Activated B cell treated with CpG ODN at 0.5 μM for 24 hours (primary cell): ENCODE measurements at places on chromosomes 13 and 19.

DNA sequence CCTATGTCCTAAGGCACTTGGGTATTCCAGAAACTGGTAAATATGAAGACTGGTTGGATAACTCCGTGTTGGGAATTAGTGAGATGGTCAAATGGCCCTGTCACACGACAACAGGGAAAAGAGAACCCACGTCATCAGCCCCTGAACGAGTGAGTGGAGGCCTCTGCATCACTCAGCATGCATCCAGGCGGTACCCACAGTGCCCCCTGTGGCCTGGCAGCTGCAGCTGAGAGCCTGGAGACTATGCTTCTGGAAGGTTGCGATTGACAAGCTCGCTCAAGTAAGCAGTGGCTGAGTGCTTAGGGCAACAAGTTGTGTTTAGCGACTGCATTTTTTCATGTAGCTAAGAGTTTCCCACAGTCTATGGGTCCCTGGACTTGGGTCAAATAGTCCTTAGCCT, 55.9 kb downstream of the COL4A2 start:
- no peak overlapping the region for H3K4me3 ChIP-seq
- no peak for DNase-seq
- H3K4me1 ChIP-seq, result no peaks in the 10 kb centered on the region
- H3K27me3 ChIP-seq, result peaks cover 5% of the 10 kb centered on the region

DNA sequence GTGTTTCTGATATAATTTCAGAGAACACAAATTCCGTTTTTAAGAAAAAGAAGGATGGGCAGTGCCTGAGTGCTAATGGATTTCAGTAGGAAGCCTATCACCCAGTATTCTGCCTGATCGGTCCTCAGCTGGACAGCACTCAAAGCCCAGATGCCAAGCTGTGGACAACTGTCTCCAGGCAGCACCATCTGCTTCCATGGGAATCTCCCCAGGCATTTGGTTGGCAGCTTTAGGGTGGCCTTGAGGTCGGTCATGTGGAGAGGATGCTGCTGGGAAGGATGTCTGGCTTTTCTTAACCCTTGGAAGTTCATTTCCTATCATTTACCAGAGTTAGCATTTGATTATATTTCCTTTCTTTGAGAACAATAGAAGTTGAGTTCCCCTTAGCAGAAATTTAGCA, 311.7 kb downstream of the TBC1D4 start:
- H3K36me3 ChIP-seq, result no peaks in the 10 kb centered on the region
- DNase-seq, result no peak
- H3K27me3 ChIP-seq, result peaks cover 2% of the 10 kb centered on the region
- no peak overlapping the region for H3K27ac ChIP-seq
- no peak overlapping the region for H3K4me3 ChIP-seq

GRCh38 chr19:2341244-2341751, 12.8 kb downstream of the SPPL2B start:
- no peak overlapping the region for H3K4me3 ChIP-seq
- no peak for DNase-seq
- H3K27me3 ChIP-seq, result no peaks in the 10 kb centered on the region
- peaks cover 3% of the 10 kb centered on the region for H3K4me1 ChIP-seq
- no peak overlapping the region for H3K27ac ChIP-seq
- H3K36me3 ChIP-seq, result peaks cover 35% of the 10 kb centered on the region

DNA sequence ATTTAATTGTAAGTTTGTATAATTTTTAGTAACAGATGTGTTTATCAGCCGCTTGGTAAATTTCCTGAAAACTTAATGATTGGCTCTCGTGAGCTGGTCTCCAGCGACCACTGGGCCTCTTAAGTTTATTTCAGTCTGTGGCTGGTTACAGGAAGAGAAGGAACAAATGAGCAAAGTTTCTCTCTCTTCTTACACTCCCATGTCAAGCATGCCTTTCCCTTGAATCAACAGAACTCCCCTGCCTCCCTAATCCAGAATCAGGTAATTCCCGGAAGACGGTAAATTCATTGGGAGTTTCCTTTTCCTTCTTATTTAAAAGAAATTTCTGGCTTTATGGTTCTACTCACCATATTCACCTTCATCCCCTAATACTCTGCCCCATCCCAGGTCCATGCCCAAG, 52.5 kb upstream of the POMP start:
- DNase-seq, result no peak
- H3K4me1 ChIP-seq, result no peaks in the 10 kb centered on the region
- no peaks in the 10 kb centered on the region for H3K27me3 ChIP-seq
- H3K27ac ChIP-seq, result no peak overlapping the region
- no peaks in the 10 kb centered on the region for H3K36me3 ChIP-seq

GRCh38 chr19:29016926-29017760, 195.8 kb downstream of the UQCRFS1 start:
- no peak for DNase-seq
- no peaks in the 10 kb centered on the region for H3K27me3 ChIP-seq
- H3K4me1 ChIP-seq, result no peaks in the 10 kb centered on the region
- no peaks in the 10 kb centered on the region for H3K36me3 ChIP-seq

GRCh38 chr13:42788601-42789000, 7.2 kb downstream of the FAM216B start:
- no peak for DNase-seq
- no peaks in the 10 kb centered on the region for H3K36me3 ChIP-seq
- H3K27me3 ChIP-seq, result no peaks in the 10 kb centered on the region
- H3K4me1 ChIP-seq, result no peaks in the 10 kb centered on the region
- H3K27ac ChIP-seq, result no peak overlapping the region

DNA sequence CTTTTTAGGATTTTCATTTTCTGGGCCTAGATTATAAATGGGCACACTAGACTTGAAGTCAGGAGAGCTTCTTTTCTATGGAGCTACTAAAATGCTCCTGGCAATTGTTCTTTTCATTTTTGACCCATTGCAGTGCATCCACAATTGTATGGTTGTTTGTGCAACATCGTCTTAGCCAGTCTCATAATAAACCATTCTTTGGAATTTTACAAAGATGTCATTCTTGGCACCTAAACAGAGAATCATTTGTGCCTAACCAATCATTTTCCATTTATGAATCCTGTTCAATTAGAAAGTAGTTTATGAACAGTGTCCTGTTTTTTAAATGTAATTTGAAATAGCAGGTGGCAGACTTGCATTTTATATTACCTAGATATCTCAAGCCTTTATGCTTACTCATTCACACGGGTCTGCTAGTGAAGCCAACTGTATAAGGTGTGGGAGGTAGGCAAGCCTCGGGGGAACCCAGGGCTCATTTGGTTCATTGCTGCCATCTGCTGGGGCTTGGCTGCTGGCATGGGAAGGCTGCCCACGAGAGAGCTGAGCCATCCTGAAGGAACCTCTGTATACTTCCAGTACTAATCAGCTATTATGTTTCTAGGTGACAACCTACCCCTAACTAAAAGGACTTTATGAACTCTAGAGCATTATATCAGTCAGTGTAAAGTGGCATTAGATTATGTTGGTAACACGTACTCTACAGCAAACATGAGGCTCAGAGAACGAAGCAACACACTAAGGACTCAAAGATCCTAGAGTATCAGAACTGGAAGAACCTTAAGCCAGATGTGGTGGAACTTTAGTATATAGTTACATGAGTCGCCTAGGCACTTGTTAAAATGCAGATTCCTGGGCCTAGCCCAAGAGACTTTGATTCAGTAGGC, 60.0 kb downstream of the TPT1 start:
- H3K27ac ChIP-seq, result no peak overlapping the region
- H3K4me3 ChIP-seq, result no peak overlapping the region
- no peaks in the 10 kb centered on the region for H3K27me3 ChIP-seq
- peak; percentile 31 for DNase-seq
- H3K4me1 ChIP-seq, result peaks cover 14% of the 10 kb centered on the region

DNA sequence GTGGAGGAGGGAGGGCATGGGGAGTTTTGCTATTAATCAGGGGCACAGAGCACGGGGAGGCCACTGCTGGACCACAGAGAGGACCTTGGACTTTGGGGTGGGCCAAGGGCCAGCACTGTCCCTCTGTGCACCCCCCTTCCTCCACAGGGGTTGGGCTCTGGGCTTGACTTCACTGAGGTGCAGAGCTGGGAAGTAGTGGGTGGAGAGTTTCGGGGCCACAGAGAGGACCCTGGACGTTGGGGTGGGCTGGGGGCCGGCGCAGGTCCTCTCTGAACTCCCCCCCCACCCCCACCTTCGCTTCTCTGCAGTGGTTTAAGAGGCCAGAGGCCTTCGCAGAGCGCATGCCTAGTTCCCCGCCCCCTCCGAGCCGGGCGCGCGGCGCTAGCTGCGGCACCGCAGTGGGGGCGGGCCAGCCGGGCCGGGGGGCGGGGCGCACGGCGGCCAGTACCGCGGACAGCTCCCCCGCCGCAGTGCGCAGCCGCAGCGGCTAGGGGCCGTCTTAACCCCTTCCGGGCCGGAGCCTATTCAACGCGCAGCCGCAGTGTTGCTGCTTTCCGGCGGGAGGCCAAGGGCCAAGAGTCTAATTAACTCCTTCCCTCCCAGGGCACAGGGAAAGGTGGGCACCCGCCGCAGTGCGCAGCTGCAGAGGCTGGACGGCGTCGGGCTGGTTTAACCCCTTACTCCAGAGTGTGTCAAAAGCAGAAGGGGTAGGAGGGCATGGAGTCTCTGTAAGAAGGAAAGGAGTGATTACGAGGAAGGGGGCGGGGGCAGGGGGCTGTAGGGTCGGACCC, 3.7 kb downstream of the KCNC3 start:
- no peak overlapping the region for H3K27ac ChIP-seq
- H3K4me1 ChIP-seq, result peaks cover 44% of the 10 kb centered on the region
- H3K36me3 ChIP-seq, result peaks cover 17% of the 10 kb centered on the region
- H3K27me3 ChIP-seq, result peaks cover 5% of the 10 kb centered on the region
- DNase-seq, result peak; percentile 89

DNA sequence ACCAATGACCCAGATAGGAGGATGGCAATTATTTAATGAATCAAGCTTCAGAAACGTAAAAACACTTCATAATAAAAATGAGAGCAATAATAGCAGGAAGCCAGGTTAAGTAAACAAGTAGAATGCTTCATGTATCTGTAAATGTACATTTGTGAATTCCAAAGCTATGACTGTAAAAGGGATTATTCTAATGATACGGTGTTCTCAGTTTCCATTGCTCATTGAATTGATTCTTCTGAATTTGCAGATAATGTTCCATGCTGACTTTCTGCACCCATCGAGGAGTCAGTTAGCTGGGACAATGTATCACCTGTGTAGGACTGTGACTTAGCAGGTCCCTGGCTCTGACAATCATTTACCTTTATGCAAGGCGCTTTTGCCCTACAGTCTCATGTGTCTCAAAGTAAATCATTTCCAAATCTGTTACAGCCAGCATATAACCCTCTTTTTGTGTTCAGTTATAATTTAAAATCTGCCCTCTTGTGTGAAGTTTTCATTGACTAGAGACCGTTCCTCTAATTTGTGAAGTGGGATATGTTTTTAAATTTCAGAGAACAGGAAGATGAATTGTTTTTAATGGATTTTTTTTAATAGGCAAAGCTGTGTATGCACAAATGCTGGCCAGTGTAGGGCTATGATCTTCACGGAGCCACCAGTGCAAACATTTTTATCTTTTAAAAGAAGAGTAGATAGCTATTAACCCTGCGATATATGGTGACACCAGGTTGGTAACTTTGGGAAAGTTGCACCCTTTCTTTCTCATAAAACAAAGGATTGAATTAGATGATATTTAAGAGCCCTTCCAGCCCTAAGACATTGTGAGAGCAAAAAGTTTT, 267.1 kb downstream of the KLF5 start:
- no peaks in the 10 kb centered on the region for H3K36me3 ChIP-seq
- no peak overlapping the region for H3K4me3 ChIP-seq
- H3K27ac ChIP-seq, result no peak overlapping the region
- no peaks in the 10 kb centered on the region for H3K4me1 ChIP-seq
- no peaks in the 10 kb centered on the region for H3K27me3 ChIP-seq

GRCh38 chr19:3186160-3186688, 494 bp downstream of the NCLN start:
- H3K27ac ChIP-seq, result peak overlapping the region; percentile 56
- DNase-seq, result no peak
- peak overlapping the region; percentile 86 for H3K4me3 ChIP-seq
- peaks cover 73% of the 10 kb centered on the region for H3K4me1 ChIP-seq
- peaks cover 31% of the 10 kb centered on the region for H3K36me3 ChIP-seq

DNA sequence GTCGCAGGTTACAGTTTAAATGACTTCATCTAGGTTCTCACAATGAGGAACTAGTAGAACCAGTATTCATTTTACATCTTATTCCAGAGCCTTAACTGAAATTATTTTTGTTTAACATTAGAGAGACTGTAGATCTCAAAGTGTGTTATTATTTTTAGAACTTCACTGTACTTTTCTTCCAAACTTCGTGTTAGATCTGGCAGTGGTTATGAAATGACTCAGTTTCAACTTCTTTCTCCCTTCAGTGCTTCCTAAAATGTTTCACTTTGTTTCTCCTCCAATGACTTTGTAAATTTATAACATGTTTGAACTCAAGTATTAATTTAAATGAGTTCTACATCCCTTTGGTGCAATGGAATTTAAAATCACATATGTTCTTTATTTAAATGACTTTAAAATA, 139.3 kb downstream of the PCDH9 start:
- no peaks in the 10 kb centered on the region for H3K36me3 ChIP-seq
- H3K27me3 ChIP-seq, result no peaks in the 10 kb centered on the region
- no peak for DNase-seq
- H3K4me1 ChIP-seq, result peaks cover 6% of the 10 kb centered on the region

DNA sequence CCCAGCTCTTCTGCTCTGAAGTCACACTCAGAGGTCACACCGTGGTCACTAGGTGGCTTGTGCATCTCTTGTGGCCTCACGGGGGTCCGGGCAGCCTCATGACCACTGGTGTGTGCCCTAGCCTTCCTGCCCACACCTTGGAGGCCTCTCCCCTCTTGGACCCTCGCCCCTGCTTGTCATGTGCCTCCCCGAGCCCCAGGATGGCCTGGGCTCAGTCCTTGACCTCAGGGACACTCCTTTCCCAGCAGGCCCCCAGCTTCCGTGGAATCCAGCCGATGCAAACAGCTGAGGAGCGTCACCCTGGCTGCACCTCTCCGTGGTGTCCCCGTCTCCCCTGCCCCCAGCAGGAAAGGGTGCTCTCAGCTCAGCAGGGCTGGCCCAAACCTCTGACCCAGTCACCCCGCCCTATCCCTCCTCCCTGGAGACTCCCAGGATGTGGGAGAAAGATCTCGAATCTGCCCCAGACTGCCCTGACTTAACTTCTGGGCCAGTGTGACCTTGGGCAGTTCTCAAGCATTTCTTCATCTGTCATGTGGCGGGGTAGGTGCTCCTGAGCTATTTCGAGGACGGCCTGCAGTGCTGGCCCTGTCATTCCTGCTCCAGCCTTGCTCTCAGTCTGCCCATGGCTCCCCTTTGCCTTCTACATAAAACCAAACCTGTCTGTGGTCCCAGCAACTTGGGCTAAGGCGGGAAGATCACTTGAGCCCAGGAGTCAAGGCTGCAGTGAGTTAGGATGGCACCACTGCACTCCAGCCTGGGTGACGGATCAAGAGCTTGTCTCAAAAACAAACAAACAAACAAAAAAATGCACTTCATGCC, 4.6 kb upstream of the SLC25A42 start:
- H3K4me1 ChIP-seq, result peaks cover 14% of the 10 kb centered on the region
- no peak overlapping the region for H3K4me3 ChIP-seq

- peaks cover 8% of the 10 kb centered on the region for H3K27me3 ChIP-seq
- DNase-seq, result no peak
- H3K4me1 ChIP-seq, result no peaks in the 10 kb centered on the region
- H3K36me3 ChIP-seq, result no peaks in the 10 kb centered on the region
Measured at GRCh38 chr13:79628463-79628862, 147.5 kb downstream of the NDFIP2 start.
